ENCODE measurements at places on chromosomes 12 and 14.

- no peak for DNase-seq
Observed at GRCh38 chr14:91399868-91400640, 17.6 kb downstream of the CCDC88C start.

- no peak for DNase-seq
Observed at GRCh38 chr12:54941659-54942058, 42.9 kb downstream of the TESPA1 start.

- DNase-seq = no peak
Observed at GRCh38 chr12:112998987-112999767, 20.9 kb downstream of the OAS2 start.

- no peak for DNase-seq
Observed at GRCh38 chr14:38870296-38870836, 232.7 kb downstream of the SEC23A start.

DNA sequence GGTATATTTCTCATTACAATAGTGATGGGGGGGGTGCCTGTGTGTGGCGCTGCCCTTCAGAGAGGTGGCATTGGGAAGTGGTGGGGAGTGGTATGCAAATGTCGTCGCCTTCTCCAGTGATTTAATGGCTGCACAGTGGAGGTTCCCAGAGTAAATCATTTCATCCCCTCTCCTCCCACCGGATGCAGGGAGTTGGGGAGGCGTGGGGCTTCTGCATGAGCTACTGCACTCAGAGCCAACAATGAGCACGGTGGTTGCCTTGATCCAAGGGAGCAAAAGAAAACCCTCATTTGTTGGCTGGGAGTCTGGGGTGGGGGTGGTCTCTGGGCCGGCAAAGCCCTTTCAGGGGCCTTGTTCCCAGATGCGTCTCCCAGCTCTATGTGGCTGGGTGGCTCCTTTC lies 124.3 kb downstream of the AACS start:
- DNase-seq = no peak

DNA sequence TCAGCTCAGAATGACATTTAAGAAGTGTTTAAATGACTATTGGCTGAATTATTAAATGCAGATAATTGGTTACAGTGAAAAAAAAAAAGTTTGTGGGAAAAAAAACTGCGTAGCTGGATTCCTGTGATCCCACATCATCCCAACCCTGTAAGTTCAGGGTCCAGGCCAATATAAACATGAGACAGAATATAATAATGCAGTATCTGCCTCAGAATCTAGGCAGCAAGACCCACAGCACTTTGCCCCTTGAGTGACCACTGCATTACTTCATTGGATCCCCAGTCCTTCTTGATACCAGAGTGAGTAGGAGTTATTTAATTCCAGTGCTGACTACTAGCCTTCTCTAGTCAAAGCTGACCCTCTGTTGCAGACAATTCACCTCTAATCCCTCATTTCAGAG lies 272.6 kb downstream of the CCER1 start:
- no peak for DNase-seq

DNA sequence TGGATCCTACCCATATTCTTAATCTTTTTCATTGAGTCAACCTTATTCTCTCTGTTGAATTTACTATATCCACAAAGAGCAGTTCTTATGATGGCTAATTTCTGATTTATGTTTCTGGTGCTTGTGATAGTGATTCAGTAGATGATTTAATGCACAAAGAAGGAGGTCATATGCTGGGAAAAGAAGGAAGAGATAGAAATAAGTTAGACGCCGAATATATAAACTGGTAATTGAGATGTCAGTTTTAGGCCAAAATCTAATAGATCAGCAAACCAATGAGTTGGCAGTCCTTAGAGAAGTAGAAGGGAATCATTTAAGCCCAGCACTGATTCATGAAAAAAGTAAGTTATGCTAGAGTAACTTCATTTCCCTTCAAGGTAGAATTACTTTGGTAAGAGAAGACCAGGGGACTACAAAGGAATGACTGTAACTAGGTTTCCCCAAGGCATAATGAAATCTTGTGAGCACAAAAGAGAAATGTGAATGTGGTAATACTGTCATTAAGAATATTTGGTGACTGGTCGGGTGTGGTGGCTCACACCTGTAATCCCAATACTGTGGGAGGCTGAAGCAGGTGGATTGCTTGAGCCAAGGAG lies 132.4 kb downstream of the TGFB3 start:
- no peak for DNase-seq

DNA sequence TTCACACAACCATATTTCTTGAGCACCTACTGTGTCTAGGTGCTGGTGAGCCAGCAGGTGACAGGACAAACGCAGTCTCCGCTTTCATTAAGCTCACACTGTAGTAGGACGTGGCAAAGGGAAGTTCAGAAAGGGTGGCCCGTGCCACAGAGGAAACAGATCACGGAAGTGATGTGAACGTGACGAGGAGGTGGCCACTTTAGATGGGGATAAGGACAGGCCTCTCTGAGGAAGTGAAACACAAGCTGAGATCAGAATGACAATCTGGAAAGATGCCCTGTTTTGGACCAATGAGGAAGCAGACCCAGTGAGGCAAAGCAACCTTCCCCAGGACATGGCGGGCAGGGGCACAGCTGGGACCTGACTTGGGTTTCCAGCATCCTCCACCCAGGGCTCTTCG lies 127.4 kb upstream of the PRMT8 start:
- no peak for DNase-seq

- no peak for DNase-seq
Observed at GRCh38 chr12:109087250-109087649, 6.0 kb downstream of the ALKBH2 start.

- DNase-seq = no peak
Observed at GRCh38 chr14:104249089-104249488, 110.7 kb downstream of the KIF26A start.

DNA sequence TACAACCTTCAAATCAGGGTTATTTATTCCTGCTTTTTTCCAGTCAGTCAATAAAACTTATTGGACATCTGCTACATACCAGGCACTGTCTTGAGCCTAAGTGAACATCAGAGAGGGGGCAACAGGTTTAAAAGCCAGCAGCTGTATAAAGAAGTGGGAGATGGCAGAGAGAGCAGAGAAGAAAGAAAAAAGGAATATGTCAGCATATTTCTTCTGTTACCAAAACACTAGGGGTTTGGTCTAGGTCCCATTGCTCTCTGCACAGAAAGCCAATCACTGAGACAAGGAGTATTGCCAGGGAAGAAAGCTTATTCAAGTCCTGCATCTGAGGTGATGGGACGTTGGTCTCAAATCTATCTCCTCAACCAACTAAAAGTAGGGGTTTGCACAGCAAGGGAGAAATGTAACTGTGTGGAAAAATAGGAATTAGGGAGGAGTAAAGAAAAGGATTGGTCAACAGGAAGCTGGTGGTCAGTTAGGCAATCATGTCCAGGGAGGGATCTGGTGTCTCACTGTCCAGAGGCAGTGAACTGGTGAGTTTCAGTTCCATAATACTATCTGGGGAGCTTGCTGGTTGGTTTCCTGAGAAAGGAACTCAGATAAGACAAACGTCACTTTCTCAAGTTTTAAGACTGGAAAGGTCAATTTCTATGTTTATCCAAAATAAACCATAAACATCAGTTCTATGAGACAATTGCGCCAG lies 107.5 kb downstream of the PHLDA1 start:
- DNase-seq = no peak

DNA sequence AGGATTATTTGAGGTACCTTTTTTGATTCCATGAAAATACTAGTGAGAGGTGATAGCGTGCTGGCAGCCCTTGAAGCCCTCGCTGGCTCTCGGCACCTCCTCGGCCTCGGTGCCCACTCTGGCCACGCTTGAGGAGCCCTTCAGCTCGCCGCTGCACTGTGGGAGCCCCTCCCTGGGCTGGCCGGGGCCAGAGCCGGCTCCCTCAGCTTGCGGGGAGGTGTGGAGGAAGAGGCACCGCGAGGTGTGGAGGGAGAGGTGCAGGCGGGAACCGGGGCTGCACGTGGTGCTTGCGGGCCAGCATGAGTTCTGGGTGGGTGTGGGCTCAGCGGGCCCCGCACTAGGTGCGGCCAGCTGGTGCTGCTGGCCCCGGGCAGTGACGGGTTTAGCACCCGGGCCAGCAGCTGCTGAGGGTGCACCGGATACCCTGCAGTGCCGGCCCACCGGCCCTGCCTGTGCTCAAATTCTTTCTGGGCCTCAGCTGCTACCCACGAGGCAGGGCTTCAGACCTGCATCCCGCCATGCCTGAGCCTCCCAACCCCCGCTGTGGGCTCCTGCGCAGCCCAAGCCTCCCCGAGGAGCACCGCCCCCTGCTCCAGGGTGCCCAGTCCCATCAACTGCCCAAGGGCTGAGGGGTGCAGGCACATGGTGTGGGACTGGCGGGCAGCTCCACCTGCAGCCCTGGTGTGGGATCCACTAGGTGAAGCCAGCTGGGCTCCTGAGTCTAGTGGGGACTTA lies 7.4 kb downstream of the MOK start:
- no peak for DNase-seq

GRCh38 chr12:107318806-107319532 lies 225.6 kb upstream of the CRY1 start:
- no peak for DNase-seq

GRCh38 chr12:50517421-50518048 lies 12.8 kb downstream of the DIP2B start:
- no peak for DNase-seq

- DNase-seq = no peak
Observed at GRCh38 chr14:22434901-22435550, 154.0 kb downstream of the DAD1 start.

- DNase-seq = no peak
Observed at GRCh38 chr12:68976395-68976841, 43.4 kb upstream of the CPM start.

- no peak for DNase-seq
Observed at GRCh38 chr12:1540690-1541089, 53.7 kb downstream of the FBXL14 start.

- no peak for DNase-seq
Observed at GRCh38 chr12:57166971-57167371, 19.6 kb upstream of the LRP1-AS start.

- DNase-seq = no peak
Observed at GRCh38 chr12:19088606-19089005, 40.9 kb upstream of the PLEKHA5 start.

DNA sequence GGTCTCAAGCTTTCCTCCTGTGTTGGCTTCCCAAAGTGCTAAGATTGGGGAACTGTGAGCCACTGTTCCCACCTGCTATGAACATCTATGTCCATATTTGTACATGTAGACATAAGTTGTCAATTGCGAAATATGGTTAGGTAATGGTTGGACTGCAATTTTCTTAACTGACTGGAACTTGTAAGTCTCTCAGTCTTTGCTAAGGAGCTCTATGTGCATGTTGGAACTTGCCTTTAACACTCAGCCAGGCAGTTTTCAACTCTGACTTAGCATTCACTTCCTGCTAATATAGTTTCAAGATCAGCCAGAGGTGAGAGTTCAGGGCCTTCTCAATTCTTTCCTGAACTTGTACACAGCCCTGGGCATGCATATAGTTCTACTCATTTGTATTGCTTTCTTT lies 44.5 kb upstream of the EEA1 start:
- no peak for DNase-seq

All from stimulated activated CD8-positive, alpha-beta memory T cell treated with anti-CD3 and anti-CD28 coated beads, Interleukin-7, amount 100 ng/mL, for 1 hour (primary cell).